ENCODE measurements at places on chromosomes 7 and 10.

GRCh38 chr10:116472891-116473290, 45.2 kb downstream of the PNLIPRP3 start:
- DNase-seq, result no peak
- H3K27ac ChIP-seq, result no peak overlapping the region
- H3K27me3 ChIP-seq, result no peaks in the 10 kb centered on the region
- H3K4me3 ChIP-seq, result no peak overlapping the region

DNA sequence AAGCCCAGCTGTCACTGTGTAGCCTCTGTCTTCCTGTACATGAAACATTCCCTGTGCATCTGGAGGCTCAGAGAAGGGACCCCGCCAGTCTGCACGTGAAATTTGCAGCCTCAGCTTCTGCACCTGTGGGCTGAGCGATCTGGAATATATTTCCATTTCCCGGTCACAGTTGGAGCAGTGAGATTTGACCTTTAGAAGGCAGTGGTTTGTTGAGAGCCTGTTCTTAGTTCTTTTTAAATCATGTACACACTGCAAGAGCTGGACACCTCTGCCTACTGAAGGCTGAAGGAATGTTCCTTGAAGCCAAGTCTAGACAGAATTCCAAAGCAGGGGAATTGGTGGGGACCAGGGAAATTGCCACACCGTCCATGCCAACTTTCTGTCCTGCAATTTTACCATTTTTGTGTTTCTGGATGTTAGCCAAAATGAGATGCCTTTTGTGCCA, 706.6 kb downstream of the INHBA start:
- no peak overlapping the region for H3K27ac ChIP-seq
- H3K36me3 ChIP-seq, result no peaks in the 10 kb centered on the region
- H3K4me1 ChIP-seq, result no peaks in the 10 kb centered on the region

- H3K4me1 ChIP-seq, result no peaks in the 10 kb centered on the region
- H3K4me3 ChIP-seq, result no peak overlapping the region
- no peak overlapping the region for H3K27ac ChIP-seq
- no peak for DNase-seq
Observed at GRCh38 chr7:40755438-40755837, 620.6 kb downstream of the SUGCT start.

- no peak overlapping the region for H3K4me3 ChIP-seq
- H3K27me3 ChIP-seq, result no peaks in the 10 kb centered on the region
- DNase-seq, result no peak
- H3K36me3 ChIP-seq, result no peaks in the 10 kb centered on the region
- H3K27ac ChIP-seq, result no peak overlapping the region
Observed at GRCh38 chr7:94237417-94237816, 157.3 kb upstream of the COL1A2 start.

GRCh38 chr7:159070431-159071148, 74.1 kb downstream of the VIPR2 start:
- H3K4me3 ChIP-seq, result no peak overlapping the region
- peaks cover 5% of the 10 kb centered on the region for H3K4me1 ChIP-seq
- no peak for DNase-seq
- no peaks in the 10 kb centered on the region for H3K36me3 ChIP-seq

DNA sequence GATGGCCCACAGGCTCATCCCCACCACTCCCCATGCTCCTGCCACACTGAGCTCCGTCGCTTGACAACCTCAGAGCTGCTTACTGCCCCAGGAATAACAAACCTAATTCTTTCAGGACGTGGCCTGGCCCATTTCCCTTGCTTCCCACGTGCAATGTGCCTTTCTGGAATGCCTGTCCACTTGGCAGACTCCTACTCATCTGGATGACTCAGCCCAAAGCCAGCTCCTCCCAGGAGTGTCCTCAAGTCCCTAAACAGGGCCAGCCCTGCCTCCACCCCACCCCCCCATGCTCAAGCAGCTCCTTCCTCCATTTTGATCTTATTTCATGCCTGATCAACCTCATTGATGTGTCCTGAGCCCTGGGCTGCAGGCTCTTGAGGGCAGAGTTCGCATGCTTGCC, 164.9 kb upstream of the RNF32 start:
- no peaks in the 10 kb centered on the region for H3K4me1 ChIP-seq
- no peaks in the 10 kb centered on the region for H3K27me3 ChIP-seq
- no peak for DNase-seq
- H3K27ac ChIP-seq, result no peak overlapping the region

DNA sequence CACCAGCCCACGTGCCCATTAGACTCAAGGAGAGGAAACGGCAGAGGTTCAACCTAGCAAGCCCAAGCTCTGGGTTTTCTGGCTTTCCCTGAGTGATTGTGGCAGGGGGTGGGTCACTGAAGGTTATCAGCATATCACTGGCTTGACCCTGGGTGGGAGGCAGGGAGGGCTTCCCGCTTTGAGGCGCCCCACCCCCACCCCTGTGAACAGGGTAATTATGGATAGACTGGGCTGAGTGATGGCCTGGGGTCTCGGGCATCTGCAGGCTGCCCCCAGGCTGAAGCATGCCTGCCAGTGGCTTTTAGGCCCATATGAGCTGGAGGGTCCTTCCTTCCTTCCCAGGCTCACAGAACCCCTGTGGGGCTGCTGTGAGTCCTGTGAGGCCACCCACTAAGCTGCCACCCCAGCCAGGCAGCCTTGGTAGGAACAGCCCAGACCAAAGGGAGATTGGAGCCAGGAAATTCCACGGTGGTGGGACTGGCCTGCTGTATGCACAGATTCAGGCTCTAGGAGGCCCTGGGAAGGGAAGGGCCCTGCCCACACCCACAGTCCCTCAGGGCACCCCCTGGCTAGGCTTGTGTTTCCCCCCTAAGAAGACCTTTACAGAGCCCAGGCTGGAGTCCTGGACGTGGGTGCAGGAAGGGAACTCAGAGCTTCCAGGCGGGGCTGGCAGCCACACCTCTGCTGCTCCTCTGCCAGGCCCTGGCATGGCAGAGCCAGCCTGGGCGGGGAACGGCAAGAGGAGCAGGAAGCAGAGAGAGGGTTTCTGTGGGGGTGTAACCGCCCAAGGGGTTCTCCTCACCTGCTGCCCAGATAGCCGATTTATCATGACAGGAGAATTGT, 33.1 kb downstream of the GPRIN2 start:
- no peak overlapping the region for H3K4me3 ChIP-seq
- peaks cover 18% of the 10 kb centered on the region for H3K4me1 ChIP-seq
- no peak overlapping the region for H3K27ac ChIP-seq

DNA sequence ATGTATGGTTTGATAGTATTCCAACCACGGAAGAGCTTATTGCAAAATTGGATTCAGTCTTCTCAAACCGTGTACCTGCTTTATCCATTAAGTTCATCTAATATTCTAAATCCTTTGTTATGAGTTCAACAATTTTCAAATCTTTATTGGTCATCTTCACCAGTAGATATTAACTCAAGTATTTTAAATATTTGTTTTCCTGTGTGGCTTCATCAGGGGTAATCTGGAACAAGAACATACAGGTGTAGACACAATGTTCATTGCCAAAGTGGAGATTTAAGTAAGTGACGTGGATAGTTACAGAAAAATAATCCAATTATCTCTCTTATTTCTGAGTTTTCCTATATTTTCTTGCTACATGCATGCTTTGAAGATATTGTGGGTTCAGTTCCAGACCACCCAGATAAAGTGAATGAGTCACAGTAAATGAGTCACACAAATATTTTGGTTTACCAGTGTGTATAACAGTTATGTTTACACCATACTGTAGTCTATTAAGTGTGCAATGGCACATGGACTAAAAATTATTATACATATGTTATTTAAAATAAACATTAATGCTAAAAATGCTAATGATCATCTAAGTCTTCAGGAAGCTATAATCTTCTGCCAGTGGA, 429.0 kb upstream of the POT1 start:
- no peaks in the 10 kb centered on the region for H3K36me3 ChIP-seq
- H3K27ac ChIP-seq, result no peak overlapping the region
- H3K4me1 ChIP-seq, result no peaks in the 10 kb centered on the region
- no peak overlapping the region for H3K4me3 ChIP-seq

- H3K4me3 ChIP-seq, result no peak overlapping the region
- H3K27ac ChIP-seq, result no peak overlapping the region
- H3K36me3 ChIP-seq, result no peaks in the 10 kb centered on the region
- H3K4me1 ChIP-seq, result no peaks in the 10 kb centered on the region
- no peaks in the 10 kb centered on the region for H3K27me3 ChIP-seq
- DNase-seq, result peak; percentile 14
Observed at GRCh38 chr7:17185690-17186070, 112.8 kb upstream of the AHR start.

Measured in body of pancreas (tissue), 4 donors.